ENCODE measurements at places on chromosomes 1 and 21.

GRCh38 chr1:181485287-181486097 lies 2.2 kb downstream of the CACNA1E start:
- DNase-seq, result peak; percentile 30

GRCh38 chr1:198681831-198682759 lies 43.3 kb downstream of the PTPRC start:
- peak; percentile 17 for DNase-seq

- no peak for DNase-seq
These were observed 90.0 kb downstream of the URB2 start for GRCh38 chr1:229716069-229716468.

GRCh38 chr1:242201090-242201489 lies 202.2 kb upstream of the MAP1LC3C start:
- no peak for DNase-seq

DNA sequence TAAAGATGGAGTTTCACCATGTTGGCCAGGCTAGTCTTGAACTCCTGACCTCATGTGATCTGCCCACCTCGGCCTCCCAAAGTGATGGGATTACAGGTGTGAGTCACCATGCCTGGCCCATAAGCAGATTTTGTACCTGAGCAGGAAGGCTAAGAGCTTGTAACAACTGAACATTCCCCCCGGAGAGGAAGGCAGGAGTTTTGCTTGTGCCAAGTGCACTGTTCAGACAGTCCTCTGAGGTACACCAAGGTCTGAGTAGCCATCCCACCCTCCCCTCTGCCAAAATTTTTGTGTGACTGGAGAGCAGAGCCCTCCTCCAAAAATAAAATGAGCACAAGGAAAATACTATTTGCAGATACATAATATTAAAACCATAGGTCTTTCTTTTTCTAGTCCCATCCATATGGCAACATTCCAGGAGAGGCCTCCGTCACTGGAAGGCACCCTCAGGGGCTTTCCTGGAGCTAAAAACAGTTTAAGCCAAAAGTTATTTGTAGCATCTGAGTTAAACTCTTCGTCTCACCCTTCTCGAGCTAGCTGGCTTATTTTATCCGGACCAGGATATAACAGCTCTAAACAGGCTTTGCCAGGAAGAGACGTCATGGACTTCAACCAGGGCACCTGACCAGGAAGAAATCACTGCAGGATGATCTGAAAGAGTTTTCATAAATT lies 27.2 kb downstream of the CAPN2 start:
- DNase-seq, result no peak

GRCh38 chr1:36486439-36487335 lies 4.0 kb upstream of the CSF3R start:
- DNase-seq, result peak; percentile 19

- no peak for DNase-seq
These were observed 48.1 kb downstream of the ELAPOR1 start for GRCh38 chr1:109161858-109162606.

GRCh38 chr1:57605933-57606332 lies 182.1 kb upstream of the DAB1 start:
- DNase-seq, result no peak

GRCh38 chr1:174786760-174787159 lies 213.0 kb upstream of the CACYBP start:
- DNase-seq, result no peak

GRCh38 chr1:21346365-21347071 lies 56.3 kb upstream of the ECE1 start:
- no peak for DNase-seq

DNA sequence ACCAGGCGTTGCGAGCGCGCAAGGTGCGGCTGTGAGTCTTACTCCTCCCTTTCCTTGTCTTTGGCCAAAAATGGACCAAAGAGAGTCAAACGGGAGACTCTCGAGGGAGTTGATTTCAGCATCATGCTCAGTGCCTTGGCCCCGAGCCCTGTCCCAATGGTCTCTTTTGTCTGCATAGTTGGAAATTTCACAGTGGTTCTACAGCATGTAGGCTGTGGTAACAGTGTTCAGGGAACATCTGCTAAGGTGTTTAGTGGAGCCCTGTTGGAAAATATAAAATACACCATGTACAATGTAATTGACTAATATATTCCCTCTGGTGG lies 2.7 kb downstream of the CACNA1E start:
- DNase-seq, result peak; percentile 3

- no peak for DNase-seq
These were observed 12.7 kb upstream of the IFI16 start for GRCh38 chr1:158996998-158997397.

GRCh38 chr1:177181280-177181630 lies 10.5 kb downstream of the BRINP2 start:
- no peak for DNase-seq

All from NCI-H748 treated with DMSO at 0.1 percent for 48 hours (cell line).